ENCODE measurements at places on chromosomes 13 and 19.

GRCh38 chr19:40610396-40611064, 9.4 kb downstream of the LTBP4 start:
- DNase-seq: peak; percentile 77

DNA sequence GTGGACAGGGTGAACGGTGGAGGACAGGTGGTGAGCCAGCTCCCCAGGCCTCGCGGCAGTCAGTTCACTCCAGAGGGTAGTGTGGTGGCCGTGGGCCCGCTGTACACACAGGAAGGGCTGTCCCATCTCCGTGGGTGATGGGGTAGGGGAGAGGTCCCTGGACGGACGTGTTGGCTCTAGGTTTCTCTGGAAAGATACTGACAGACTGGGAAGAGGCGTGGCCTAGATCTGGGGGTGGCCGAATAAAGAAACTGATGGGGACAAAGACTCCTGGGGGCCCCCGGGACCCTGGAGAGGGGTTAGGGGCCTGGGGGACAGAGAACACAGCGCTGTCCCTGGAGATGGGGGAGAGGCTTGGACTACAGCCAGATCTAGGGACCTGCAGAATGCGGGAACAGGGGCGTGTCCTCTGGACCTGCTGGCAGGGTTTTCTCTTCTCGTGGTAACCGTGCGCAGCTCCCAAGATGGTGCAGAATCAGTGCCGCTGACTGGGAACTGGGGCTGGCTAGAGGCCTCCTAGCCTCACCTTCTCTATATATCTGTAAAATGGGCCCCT, 4.0 kb upstream of the PRAM1 start:
- no peak for DNase-seq

GRCh38 chr13:45104261-45104660, 16.0 kb upstream of the GTF2F2 start:
- DNase-seq: no peak

- no peak for DNase-seq
These were observed 379.6 kb downstream of the SLITRK6 start for GRCh38 chr13:85419611-85420010.

DNA sequence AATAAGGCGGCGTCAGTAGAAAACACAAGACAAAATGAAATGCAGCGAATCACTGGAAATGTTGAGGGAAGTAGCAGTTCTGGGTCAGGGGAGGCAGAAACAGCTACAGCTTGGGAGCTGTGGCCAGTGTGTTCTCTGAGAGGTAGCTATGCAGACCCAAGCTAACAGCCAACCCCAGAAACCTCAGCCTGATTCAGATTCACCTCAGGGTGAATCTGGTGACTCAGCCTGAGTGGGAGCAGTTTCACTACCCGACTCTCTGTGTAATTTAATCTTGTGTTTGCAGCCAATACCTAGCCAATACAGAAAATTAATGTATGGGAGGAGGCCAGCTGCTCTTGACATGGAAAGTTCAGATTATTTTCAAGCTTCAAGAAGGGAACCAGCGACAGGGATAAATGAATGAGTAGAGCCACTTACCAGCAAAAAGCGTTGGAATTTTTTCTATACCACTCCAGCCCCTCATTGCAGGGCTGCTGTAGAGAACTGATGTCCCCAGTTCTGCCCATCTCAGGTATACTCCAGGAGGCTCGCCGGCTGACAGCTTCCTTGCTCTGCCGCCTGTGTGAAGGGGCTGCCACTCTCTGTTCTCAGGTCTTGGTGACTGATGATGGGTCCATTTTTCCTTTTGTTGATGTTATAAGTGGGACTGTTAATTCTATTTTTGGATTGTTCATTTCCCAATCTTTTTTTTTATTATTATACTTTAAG, 8.9 kb downstream of the IGFL3 start:
- no peak for DNase-seq

- no peak for DNase-seq
These were observed 282.4 kb downstream of the TEX29 start for GRCh38 chr13:111602874-111603273.

DNA sequence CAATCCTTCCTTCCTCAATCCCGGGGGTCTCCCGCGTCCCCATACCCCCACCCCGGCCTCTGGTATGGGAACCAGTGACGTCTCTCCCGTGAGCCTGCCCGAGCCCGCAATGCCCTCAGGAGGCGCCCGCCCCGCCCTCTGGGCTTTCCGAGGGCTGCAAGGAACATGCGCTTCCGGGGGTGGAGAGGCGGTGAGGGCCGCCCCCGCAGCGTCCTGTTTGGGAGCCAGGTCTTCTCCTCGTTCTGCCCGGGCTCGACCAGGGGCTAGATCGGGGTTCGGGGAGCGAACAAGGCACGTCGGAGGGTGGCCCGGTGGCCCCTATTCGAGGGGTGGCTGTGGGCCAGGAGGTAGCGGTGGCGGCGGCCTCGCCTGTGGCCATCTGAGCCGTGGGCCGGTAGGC, 6.6 kb upstream of the TEX101 start:
- DNase-seq: no peak

DNA sequence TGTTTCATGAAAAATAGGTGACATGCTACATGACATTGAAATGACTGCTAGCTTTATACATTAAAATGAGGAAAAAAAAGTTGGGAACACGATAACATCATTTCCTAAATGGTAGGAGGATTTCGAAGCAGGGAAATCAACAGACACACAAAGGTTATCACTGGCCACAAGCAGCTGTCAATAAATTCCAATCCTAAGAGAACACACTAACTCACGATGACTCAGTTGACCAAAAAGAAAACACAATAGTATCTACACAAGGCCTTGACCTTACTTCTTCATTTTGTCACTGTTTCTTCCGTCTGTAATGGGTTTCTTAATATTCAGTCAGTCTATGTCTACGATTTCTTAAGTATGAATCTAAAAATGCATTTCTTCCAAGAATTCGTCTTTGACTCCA, 36.5 kb downstream of the STARD13 start:
- no peak for DNase-seq

DNA sequence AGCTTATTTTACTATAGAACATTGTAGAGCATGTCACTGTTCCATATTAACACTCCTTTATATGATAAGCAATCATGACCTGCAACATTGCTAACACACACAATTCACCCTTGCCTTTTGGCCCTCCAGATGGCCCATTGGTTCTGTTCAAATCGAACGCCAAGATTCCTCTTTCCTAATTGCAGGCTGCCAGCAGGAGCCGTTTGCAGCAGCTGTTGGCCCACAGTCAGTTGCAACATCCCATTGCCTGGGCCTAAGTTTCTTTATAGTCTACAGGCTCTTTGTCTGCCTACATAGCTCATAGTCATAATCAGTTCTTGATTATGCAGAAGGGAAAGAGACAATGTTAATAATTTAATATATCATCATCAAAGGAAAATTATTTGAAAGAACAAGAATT, 37.6 kb downstream of the KCTD12 start:
- no peak for DNase-seq

DNA sequence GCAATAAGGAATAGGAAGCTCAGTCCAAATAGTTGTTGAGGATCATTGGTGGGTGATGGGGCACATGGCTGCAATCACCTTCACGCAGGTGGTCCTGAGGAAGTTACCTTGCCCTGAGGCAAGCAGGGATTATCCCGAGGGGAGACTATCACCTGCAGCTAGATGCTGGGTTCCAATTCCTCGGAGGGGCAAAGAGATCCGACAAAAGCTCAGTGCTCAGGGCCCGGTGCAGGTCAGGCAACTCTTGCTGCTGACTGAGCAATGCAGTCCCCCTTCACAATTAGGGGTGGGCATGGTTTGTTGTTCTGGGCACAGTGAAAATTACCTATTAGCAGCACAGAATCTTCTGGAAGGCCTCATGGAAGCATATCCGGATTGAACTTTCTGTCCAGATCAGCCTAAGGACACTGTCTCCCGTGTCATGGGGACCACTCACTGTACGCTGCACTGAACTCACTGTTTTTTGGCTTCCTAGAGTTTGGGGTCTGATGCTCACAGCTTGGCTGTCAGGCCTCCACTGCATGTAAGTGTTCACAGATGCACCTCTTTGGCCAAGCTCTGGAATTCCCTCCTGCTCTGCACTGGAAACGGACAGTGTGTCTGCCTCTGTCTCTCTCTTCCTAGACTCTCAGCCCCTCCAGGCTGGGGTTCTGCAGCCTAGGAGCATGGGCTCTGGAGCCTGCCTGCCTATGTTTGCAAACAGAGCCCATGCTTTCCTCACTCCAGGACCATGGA, 372.7 kb downstream of the ZNF536 start:
- DNase-seq: no peak

GRCh38 chr19:41327576-41328156, 17.7 kb downstream of the CCDC97 start:
- DNase-seq: peak; percentile 89

DNA sequence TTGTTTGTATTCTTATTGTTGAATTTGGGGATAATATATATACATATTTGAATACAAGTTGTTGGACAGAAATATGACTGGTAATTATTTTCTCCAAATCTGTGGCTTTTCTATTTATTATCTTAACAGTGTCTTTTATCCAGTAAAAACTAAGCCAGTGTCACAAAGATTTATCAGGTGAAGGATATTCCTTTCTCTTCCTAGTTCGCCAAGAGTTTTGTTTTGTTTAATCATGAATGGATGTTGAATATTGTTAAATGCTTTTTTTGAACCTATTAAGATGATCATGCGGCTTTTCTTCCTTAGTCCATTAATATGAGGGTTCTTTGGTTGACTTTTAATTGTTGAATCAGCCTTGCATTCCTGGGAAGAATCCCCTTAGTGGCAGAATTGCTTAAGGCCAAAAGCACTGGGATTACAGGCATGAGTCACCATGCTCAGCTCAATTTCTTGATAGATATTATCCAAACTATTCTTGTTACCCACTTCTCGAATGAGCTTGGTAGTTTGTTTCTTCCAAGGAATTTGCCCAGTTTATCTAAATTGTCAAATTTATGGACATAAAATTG, 53.3 kb downstream of the TEX26 start:
- no peak for DNase-seq

- no peak for DNase-seq
These were observed 1.5 kb upstream of the TBXA2R start for GRCh38 chr19:3608079-3608641.

GRCh38 chr13:99323488-99323887, 16.3 kb upstream of the GPR183 start:
- no peak for DNase-seq

DNA sequence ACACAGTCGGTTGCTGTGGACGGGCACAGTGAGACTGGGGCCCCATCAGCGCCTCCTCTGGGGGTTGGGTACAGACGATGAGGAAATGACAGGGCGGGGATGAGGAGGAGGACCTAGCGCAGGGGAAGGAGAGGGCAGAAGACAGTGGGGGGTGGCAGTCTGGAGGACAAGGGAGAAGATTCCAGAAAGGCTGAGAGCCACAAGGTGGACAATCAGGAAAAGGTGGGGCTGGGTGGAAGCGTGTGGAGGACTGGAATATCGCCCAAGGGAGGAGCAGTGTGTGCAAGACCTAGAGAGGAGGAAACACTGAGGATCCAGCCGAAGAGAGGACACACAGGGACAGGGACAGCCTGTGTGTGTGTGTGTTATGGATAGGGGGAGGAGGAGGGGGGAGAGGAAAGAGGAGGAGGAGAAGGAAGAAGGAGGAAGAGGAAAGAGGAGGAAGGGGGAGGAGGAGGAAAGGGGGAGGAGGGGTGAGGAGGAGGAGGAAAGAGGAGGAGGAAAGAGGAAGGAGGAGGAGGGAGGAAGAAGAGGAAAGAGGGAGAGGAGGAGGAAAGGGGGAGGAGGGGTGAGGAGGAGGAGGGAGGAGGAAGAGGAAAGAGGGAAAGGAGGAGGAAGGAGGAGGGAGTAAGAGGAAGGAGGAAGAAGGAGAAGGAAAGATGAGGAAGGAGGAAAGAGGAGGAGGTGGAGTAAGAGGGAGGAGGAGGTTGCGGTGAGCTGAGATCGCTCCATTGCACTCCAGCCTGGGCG, 15.8 kb upstream of the GARIN5A start:
- peak; percentile 25 for DNase-seq

DNA sequence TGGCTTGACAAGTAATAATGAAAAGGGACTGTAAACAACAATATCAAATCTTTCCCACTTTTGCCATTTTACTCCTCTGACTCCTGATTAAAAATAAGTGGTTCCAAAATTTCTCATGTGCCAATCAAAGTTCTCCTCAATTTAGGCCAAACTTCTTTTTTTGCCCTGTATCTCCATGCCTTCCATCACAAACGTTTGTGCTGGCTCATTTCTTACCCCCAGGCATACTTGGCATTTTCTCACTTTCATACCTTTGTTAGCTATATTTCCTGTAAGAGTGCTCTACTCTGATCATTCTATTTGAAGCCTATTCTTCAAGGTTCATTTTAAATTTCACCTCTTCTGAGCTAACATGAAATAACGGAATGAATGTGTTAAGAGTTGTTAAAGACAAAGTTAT, 10.0 kb upstream of the FNDC3A start:
- no peak for DNase-seq

DNA sequence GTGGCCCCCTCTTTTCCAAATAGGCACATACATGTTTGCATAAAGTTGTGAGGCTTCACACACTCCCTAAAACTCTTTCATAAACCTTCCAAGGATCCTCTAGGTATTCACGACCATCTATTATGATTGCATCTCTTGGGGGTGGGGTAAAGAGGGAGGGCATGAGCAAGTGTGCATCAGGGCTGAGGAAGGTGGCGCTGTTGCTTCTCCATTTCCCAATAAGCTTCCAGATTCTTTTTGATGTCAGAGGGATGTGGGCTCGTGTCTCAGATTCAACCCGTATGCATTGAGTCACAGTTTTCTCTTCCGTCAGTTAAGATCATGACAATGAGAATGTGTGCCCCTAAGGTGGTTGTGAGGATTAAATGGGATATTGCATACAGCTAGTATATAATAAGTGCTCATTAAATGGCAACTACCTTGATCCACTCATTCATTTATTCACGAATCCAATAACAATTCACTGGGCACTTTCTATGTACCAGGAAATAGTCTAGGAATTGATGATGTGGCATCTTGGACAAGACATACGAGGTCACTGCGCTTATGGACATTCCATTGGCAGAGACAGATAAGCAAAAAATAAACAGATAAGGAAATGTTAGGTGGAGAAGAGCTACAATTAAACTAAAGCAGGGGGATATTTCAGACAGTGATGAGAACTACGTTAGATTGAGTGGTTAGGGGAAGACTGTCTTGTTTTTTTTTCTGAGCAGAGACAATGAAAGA, 10.3 kb downstream of the CYP2B6 start:
- DNase-seq: no peak

GRCh38 chr19:5420953-5421352, 34.3 kb upstream of the ZNRF4 start:
- no peak for DNase-seq

- no peak for DNase-seq
These were observed 3.2 kb downstream of the LMNB2 start for GRCh38 chr19:2453431-2454025.
